ENCODE measurements at places on chromosomes 2 and 18.

GRCh38 chr2:17976871-17977746 is 98.6 kb downstream of the KCNS3 start:
- DNase-seq: peak; percentile 92

GRCh38 chr2:109271920-109272319 is 142.9 kb downstream of the SH3RF3 start:
- no peak for DNase-seq

DNA sequence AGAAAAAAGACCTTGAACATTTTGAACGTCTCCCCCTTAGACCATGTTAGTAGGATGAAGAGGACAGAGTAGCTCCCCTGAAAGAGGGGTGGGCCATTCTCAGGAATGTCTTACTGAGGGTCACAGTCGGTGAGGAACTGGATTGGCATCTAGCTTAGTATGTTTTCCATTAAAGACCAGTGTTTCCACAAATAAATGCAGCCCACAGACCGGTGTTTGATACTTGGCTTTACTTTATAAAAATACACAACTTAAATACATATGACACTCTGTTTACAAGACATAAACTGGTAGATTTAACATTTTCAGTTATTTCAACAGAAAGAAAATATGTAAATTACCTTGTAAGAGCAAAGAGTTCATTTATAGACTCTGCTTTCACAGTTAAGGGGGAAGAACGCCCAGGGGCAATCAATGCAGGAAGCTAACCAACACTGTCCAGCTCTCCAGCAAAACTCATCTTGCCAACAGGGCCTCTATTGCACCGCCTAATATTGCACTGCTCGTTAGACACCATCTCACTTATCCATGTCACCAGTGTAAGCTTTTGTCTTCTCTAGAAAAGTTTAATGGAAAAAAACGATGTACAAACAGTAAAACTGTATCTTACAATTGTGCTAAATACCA is 23.5 kb upstream of the ADCY3 start:
- DNase-seq: no peak

DNA sequence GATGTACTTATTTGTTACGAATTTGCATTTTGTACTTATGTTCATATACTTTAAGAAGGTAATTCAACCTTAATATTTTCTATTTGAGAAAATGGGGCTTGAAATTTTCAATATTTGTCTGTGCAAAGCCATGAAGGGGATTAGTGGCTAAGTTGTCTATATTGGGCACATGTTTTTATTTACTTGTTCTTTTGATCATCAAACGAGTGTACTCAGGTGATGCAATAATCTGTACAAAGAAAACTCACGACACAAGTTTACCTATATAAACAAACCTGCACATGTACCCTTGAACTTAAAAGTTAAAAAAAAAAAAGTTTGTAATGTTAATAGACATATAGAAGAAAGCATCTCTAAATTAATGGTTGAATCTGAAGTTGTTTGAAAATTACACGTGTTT is 658.9 kb upstream of the SYT4 start:
- no peak for DNase-seq

All from adipocyte (in vitro differentiated cells).